ENCODE measurements at places on chromosomes 3 and 15. TPM values are rescaled to one million over a fixed set of nuclear protein-coding genes. Genes with fewer than 3 reads are reported as not detected.

GRCh38 chr15:40680151-40680550, 14.8 kb upstream of the RAD51 start:
- no peak for DNase-seq

DNA sequence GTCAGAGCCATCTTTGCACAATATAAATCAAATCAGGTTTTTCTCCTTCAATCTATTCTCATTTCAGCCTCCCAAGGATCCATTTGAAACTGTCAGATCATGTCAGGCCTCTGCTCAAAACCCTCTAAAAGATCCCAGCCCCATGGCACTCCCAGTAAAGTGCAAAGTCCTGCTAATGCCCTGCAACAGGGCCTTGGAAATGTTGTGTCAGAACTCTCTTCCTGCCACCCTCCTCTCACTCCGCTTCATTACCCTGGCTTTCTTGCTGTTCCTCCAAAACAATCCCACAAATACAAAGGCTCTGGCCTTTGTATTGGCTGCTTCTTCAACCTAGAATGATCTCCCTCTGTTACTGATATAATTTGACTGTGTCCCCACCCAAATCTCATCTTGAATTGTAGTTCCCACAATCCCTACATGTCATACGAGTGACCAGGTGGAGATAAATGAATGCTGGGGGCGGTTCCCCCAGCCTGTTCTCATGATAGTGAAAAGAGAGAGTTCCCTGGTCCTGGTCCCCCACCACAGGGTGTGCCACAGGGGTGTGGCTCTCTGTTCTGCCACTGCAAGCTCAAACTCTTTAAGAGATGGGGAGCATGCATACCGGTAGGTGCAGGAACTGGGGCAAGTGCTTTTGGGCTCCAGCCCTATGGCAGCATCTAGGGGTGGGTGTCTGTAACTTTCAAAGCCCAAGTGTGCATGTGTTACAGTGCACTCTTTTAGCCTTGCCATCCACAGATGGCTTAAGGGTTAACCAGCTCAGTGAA, 22.9 kb upstream of the TRA2B start:
- no peak for DNase-seq

DNA sequence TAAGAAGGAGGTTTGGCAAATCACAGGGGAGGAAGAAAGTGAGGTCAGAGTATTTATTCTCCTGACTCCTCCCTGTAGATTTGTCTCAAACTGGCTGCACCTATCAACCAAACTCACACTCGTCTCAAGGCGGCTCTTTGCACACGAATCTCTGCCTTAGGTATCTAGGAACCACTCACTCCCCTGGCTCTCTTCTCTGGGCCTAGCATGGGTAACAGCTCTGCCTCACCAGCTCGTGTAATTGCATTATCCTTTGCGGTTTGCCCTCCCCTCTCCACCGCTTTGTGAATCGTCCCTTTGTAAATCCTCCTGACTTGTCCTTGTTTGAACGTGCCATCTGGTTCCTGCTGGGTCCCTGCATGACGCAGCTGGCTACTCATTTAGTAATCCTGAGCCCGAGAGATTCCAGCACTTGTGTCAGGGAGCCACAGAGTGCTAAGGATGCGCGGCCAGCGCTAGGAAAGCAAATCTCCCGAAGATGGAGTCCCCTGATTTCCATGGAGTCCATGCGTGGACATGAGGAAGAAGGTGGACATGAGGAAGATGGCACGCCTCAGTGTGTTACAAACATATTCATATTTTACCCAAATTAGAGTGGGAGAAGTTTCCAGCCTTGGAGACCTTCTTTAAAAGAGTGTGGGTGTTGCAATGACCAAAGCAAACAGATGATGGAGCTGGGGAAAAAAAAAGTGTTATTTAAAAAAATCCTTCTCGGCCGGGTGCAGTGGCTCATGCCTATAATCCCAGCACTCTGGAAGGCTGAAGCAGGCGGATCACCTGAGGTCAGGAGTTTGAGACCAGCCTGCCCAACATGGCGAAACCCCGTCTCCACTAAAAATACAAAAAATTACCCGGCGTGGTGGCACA, 26.7 kb downstream of the NRROS start:
- DNase-seq: no peak

The NTRK3 gene
- total RNA-seq: 52.3 TPM

- no peak for DNase-seq
These were observed 63.6 kb upstream of the MBNL1 start for GRCh38 chr3:152205097-152205593.

The C3orf20 gene
- 0.16 TPM for total RNA-seq

- DNase-seq: no peak
These were observed 6.5 kb upstream of the CPEB1 start for GRCh38 chr15:82653483-82654168.

DNA sequence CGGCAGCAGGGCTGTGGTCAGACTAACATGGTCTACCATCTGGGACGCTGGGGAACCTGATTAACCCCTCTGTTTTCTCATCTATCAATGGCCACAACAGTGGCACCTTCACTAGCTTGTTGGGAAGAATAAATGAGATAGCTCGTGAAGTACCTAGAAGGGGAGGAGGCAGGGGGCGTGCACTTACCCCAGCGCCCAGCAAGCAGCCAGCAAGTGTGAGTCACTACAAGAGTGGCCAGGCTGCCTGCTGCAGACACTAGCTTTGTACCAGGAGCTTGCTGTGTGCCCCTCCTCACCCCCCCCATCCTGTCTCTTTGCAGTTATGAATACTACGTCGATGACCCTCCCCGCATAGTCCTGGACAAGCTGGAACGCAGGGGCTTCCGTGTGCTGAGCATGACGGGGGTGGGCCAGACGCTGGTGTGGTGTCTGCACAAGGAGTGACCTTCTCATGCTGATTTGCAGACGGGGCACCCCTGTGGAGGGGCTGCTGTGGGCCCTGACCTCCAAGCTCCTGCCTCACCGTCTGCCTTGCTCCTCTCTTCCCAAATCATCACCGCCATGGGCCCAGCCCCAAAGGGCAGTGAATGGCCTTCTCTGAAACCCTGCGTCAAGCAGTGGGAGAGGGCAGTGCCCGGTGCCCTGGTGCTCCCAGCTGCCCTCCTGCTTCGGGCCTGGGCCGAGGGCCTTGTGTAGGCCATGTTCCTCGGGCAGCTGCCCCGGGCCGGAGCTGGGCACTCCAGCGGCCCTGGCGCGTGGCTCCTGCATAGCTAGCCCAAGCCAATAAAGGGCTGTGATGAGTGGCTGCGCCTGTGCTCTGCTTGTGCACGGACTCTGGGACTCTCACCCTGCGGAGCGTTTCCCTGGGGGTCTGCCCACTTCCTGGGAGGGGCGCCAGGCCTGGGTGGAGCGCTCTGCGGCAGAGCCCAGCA, 2.6 kb upstream of the C15orf62 start:
- DNase-seq: no peak

DNA sequence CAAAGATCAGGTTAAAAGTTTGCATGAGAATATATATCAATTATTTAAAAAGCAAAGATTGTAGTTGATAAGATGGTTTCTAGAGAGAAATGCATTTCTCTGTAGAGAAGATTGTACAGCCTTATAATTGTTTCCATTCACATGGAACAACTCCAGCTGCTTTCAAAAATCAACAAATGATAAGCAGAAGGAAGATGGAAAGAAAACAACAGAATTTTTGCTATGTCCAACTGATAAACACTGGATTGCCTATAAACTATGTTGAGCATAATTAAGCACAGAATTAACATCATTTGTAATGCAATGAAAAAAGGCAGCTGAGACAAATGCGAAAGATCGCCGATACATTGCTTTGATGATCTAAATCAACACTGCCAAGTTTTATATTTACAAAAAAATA, 89.0 kb downstream of the C3orf85 start:
- no peak for DNase-seq

- DNase-seq: no peak
These were observed 40.5 kb upstream of the MAGEF1 start for GRCh38 chr3:184752361-184752760.
